Aorta (tissue), 5 donors: ENCODE measurements at places on chromosomes 3 and 15. TPM values are rescaled to one million over a fixed set of nuclear protein-coding genes. Genes with fewer than 3 reads are reported as not detected.

The MESP1 gene
- polyA plus RNA-seq: not detected

The UROC1 gene
- not detected for polyA plus RNA-seq

The CSTA gene
- polyA plus RNA-seq: 11.4 TPM

The STRC gene
- polyA plus RNA-seq: not detected
